ENCODE measurements at places on chromosomes 13 and 19. TPM values are rescaled to one million over a fixed set of nuclear protein-coding genes. Genes with fewer than 3 reads are reported as not detected.

- DNase-seq = no peak
These were observed 41.5 kb downstream of the FOXO1 start for GRCh38 chr13:40624986-40625385.

DNA sequence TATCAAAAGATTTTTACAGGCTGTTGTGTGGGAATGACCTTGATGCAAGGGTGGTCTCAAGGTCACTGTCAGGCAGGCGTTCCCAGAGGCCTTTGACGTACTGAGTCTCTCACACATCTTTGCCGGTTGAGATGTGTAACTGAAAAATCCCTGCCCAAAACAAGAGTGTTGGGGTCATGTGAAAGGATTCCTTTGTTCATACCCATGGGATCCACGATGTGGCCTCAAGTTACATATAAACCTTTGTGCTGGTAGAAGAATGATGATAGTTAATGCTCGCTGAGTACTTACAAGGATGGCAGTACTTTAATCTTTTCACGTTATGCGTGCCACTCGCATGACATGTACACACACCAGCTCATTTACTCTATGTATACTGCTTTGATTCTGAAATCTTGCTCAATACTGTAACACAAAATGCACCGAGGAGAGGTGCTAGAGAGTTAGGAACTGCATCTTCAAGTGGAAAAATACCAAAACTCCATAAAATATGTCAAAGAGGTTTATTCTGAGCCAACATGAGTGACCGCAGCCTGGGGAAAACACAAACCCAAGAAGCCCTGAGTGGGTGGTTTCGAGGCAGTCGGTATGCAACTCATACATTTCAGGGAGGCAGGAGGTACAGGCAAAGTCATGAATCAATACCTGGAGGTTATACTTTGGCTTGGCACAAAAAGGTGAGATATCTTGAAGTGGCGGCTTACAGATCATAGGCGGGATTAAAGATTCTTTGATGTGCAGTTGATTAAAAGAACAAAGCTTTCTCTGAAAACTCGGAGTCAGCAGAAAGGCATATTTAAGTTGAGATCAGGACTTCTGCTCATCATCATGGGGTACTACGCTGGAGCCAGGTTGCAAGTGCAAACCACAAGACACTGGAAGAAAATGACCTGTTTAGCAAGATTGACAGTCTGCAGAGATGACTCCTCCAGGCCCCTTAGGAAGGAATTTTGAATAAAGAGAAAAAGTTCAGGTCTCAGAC lies 87.4 kb upstream of the ARHGEF7 start:
- no peak for DNase-seq

DNA sequence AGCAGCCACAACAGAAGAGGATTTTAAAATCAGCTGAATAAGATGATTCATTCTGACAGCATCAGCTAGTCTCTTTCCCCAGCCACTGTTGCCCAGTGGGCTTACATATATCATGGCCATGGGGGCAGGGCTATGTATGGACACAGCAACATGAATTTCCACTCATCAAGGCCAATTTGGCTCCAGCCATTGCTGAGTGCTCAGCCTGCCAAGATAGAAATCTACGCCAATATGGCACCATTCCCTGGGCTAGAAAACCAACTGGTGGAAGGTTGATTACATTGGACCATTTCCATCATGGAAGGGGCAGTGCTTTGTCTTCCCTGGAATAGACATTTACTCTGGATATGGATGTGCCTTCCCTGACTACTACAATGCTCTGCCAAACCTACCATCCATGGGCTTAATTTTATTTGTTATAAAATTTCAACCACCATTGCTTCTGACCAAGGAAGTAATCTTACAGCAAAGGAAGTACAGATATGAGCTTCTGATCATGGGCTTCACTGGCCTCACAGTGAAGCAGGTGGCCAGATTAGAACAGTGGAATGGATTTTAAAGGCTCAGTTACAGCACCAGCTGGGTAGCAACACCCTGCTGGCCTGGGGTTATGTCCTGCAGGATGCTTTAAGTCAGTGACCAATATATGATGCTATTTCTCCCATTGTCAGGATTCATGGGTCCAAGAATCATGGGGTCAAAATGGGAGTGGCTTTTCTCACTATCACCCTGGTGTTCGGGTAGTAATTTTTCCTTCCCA lies 9.8 kb upstream of the ALOX5AP start:
- DNase-seq = peak; percentile 66

DNA sequence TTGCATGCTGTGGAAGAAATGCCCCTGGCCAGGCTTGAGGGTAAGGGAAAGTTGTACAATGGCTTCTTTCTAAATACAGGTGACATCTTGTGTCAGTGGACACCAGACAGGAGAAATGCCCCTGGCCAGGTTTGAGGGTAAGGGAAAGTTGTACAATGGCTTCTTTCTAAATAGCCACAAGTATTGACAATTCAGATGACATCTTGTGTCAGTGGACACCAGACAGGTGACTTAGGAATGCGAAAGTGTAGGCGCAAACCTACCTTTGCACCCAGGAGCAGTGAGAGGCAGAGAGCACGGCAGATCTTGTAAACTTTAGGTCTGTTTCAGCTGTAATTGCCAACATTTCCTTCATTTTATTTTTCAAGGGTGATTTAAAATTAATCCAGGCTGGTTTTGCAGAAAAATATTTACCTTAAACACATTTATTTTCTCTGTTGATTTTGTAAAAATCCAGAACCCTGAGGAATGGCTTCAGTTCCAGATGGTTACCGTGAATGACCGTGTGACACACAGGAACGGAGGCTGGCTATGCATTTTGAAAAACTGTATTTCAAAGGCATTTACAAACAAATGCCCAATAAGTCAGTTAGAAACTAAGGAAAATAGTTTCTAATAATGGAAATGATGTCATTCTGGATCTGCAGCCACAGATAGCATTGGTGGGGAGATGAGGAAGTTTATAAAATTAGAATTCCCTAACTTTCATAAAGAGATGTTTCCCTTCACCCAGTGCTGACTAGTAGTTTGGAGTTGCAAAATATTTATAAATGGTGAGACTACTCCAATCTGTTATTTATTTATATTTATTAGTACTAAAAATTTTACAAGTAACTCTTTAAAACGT lies 34.9 kb downstream of the TNFSF13B start:
- no peak for DNase-seq

DNA sequence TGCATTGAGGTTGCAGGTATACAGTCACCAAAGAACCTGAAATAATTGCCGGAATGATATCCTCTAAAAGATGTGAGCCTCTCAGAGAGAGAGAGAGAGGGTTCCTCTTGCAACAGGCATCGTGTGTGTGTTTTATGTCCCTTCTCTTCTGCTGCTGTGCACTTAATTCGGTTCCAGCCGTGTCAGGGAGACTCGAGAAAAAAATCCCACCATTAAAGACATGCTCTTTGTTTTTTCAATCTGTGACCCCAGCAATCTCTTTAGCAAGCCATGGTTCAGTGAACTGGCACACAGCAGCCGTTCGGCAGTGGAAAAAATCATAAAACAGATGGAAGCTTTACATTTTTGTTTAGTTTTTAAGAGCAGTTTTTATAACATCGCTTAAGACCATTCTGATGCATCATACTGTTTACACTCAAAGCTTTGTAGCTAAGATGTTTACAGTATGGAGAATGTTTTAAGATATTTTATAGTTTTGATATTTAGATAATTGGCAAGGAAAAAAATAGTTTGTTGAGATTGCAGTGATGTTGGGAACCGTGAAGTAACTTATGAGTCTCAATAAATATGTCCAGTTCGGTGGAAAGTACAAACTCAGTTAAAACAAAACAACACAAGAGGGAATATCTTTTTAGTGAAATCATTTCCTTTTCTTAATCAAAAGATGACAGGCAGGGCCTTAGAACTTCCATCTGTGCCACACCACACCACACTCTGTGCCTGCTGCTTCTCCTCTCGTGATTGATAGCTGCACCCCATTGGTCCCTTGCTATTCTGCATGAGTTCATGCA lies 31.2 kb upstream of the ZNF536 start:
- no peak for DNase-seq

- DNase-seq = no peak
These were observed 78.6 kb downstream of the DCT start for GRCh38 chr13:94400874-94401273.

DNA sequence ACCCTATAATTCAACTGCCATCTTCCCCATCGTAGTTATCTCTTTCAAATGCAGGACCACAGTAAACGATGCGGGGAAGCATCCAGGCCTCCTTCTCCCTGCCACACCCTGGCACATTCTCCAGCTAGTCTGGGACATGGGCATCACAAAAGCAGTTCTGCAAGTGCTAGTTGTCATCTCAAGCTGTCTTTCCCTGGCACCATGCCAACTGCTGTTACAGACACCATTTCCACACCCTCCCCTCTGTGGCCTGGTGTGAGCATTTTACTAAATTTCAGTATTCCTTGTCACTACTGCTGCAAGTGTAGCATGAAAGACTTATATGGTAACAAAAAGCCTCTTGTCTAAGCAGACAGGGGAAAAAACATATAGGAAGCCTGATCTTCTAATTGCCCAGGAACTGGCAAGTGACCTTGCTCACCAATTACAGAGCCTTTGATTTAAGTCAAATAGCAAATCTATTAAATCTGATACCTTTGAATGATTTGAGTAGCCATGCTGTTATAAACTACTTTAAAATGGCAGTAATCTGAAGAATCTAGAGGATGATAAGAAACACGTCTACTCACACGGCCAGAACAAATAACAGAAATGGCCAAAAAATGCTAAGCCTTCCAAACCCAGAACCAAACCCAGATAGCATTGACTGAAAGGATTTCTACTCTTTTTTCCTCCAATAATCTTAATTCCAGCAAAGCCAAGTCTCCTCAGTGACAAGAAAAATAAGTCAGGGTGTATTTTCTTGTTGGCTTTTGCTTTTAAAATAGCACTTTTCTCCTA lies 179.0 kb downstream of the NUFIP1 start:
- no peak for DNase-seq

GRCh38 chr19:18847549-18848463 lies 16.0 kb downstream of the UPF1 start:
- peak; percentile 57 for DNase-seq

- DNase-seq = no peak
These were observed 1212.8 kb downstream of the DIAPH3 start for GRCh38 chr13:58950911-58951310.

GRCh38 chr13:113851826-113852535 lies 11.9 kb downstream of the GAS6 start:
- no peak for DNase-seq

- no peak for DNase-seq
These were observed 35.3 kb downstream of the RGCC start for GRCh38 chr13:41492432-41493260.

DNA sequence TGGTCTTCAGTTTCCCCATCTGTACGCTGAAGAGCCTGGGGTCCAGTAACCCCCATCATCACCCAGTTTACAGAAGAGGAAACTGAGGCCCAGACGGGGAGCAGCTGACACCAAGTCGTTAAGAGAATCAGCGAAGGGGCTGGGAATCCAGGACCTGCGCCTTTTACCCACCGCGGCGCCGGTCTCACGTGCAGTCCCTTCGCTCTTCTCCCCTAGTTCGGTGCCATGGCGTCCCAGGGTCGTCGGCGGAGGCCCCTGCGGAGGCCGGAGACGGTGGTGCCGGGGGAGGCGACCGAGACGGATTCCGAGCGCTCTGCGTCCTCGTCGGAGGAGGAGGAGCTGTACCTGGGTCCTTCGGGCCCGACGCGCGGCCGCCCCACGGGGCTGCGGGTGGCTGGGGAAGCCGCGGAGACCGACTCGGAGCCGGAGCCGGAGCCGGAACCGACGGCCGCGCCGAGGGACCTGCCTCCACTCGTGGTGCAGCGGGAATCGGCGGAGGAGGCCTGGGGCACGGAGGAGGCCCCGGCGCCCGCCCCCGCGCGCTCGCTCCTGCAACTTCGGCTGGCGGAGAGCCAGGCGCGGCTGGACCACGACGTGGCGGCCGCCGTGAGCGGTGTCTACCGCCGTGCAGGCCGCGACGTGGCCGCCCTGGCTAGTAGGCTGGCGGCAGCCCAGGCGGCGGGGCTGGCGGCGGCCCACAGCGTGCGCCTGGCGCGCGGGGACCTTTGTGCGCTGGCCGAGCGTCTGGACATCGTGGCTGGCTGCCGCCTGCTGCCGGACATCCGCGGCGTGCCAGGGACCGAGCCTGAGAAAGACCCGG lies 698 bp downstream of the BLOC1S3 start:
- DNase-seq = no peak

- no peak for DNase-seq
These were observed 138.3 kb downstream of the TEX29 start for GRCh38 chr13:111458739-111459138.

GRCh38 chr19:51084505-51084904 lies 1.8 kb upstream of the KLK14 start:
- DNase-seq = no peak

- peak; percentile 80 for DNase-seq
These were observed 44.1 kb upstream of the RANBP3 start for GRCh38 chr19:6021878-6022569.

- DNase-seq = no peak
These were observed 16.0 kb downstream of the FXYD5 start for GRCh38 chr19:35170359-35171061.

DNA sequence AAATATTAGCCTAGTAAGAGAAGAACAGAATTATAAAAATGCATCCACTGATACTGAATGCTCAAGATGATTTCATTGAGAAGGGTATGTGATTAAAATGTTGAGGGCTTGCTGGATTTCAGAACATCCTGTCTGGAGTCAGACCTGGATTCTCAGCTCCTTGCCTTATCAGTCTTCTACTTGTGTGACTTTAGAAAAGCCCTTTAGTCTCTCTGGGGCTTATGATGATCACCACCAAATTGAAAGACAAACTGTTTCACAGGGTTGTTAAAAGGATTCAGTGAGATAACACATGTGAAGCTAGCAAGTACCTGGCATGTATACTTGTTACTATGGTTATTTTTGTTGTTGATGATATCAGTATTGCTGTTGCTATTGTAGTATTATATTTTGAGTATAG lies 118.4 kb downstream of the GPC6 start:
- no peak for DNase-seq

- DNase-seq = no peak
These were observed 93.8 kb downstream of the CDADC1 start for GRCh38 chr13:49341517-49341916.

DNA sequence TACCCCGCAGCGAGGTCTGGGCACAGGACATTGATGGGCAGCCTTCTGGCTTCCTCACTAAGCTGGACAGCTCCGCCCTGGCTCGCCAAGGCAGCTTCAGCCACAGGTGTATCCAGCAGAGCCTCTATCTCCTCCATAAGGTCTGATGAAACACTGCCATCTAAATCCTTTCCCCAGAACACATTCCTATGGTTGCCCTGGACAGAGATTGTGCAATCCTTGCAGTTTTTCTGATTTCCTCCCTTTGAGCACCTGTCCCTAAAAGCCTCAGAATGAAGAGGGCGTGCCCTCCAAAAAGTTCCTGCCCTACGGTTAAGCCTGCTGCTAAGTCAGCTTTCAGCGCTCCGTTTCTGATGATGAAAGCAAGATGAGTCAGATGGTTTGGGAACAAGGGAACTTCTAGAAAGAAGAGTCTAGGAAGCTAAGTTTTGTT lies 21.0 kb downstream of the CLEC4M start:
- no peak for DNase-seq

Gene CFAP97D2
- not detected for polyA plus RNA-seq

Gene UBXN6
- polyA plus RNA-seq = 66.8 TPM

Gene ADGRE2
- not detected for polyA plus RNA-seq

Gene BBC3
- 2.4 TPM for polyA plus RNA-seq

Gene ADAMTSL5
- 19.1 TPM for polyA plus RNA-seq

Gene TFPT
- polyA plus RNA-seq = 10.7 TPM

Gene CCDC169
- 1.7 TPM for polyA plus RNA-seq

Gene SOX1
- not detected for polyA plus RNA-seq

Gene EPS8L1
- polyA plus RNA-seq = 2.2 TPM

Gene ACER1
- polyA plus RNA-seq = 0.14 TPM

Gene UTP14C
- 24.6 TPM for polyA plus RNA-seq

Gene EXOC3L2
- polyA plus RNA-seq = not detected

Gene GPR18
- polyA plus RNA-seq = not detected

Gene KCTD12
- polyA plus RNA-seq = 226 TPM
